Calu3 (cell line): ENCODE measurements at places on chromosomes 5 and 9.

DNA sequence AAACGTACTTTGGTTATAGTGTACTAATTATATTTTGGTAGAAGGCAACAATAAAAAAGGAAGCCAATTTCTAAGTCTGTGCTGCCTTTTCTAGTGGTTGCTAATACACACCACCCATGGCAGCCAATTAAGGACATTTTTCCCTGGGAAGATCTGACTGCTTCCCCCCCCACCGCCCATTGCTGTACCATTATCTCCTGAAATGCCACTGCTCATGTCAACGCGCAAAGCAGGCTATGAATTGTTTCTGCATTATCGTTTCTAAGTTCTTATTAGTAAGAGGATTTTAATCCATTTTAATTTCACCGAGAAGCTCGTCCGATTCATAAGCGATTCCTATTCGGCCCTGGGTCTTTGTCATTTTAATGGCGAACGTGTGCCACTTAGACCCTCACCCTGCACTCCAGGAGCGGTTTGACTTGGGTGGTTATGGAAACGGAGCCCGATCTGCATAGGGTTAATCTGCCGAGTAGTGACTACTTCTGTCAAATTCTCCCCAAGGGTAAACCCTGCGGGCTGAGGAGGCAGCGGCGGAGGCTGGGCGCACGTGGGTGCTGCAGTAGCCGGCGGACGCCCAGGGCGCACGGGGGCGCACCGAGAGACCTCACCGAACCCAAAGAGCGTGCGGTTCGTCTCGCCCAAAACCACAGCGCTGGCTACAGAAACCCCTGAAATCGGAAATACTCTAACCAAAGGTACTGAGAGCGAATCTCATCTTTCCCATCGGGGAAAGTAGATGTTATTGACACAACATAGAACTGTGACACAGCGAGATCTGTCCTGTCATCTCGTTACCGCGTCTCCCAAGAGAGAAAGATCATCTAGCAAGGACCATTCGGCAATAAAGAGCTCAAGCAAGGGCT, 55.8 kb upstream of the SHC3 start:
- H3K27ac ChIP-seq: no peak overlapping the region
- DNase-seq: peak; percentile 48
- no peaks in the 10 kb centered on the region for H3K4me1 ChIP-seq

GRCh38 chr9:79089054-79089560, 482.7 kb upstream of the TLE4 start:
- no peaks in the 10 kb centered on the region for H3K36me3 ChIP-seq
- H3K4me1 ChIP-seq: no peaks in the 10 kb centered on the region

GRCh38 chr5:102278231-102278630, 17.9 kb downstream of the SLCO4C1 start:
- H3K36me3 ChIP-seq: no peaks in the 10 kb centered on the region
- no peaks in the 10 kb centered on the region for H3K4me1 ChIP-seq
- no peak for DNase-seq
- H3K4me3 ChIP-seq: no peak overlapping the region

GRCh38 chr9:87725900-87726709, at the start of gene CTSL:
TSS of gene CTSL (plus strand) at chr9:87726119. CDS start at chr9:87727604, 1,485 bp downstream.
- peak within 1 kb of the TSS; percentile 87 for H3K27ac ChIP-seq
- peaks cover 12% of the 10 kb centered on the region for H3K36me3 ChIP-seq
- peaks cover 10% of the 10 kb centered on the region for H3K4me1 ChIP-seq
- DNase-seq: peak; percentile 70
- peaks cover 10% of the 10 kb centered on the region for H3K27me3 ChIP-seq

- no peak overlapping the region for H3K4me3 ChIP-seq
- H3K36me3 ChIP-seq: no peaks in the 10 kb centered on the region
- peaks cover 22% of the 10 kb centered on the region for H3K27me3 ChIP-seq
- no peak for DNase-seq
Measured at GRCh38 chr5:36089989-36090388, 23.3 kb upstream of the UGT3A2 start.

GRCh38 chr5:145587710-145588109, 247.4 kb downstream of the PRELID2 start:
- peak; percentile 50 for DNase-seq
- H3K27me3 ChIP-seq: no peaks in the 10 kb centered on the region
- peaks cover 41% of the 10 kb centered on the region for H3K4me1 ChIP-seq

DNA sequence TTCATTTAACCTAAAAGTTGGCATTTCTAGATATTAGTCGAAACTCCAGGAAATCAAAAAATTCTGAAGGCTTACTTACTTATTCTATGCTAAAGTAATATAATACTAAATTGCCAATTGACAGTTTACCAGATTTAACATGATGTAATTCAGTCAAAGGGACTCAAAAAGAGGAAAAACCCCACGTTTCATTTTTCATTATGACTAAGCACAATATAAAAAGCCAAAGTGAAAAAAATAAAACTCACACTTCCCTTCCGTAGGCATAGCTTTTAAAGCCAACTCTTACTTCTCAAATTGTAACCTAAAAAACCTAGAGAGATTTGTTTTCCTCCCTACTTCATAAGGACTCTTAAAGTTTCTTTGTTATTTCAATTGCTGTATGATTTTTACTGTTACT, 146.6 kb downstream of the RAPGEF6 start:
- peaks cover 14% of the 10 kb centered on the region for H3K36me3 ChIP-seq
- no peaks in the 10 kb centered on the region for H3K4me1 ChIP-seq
- no peaks in the 10 kb centered on the region for H3K27me3 ChIP-seq
- DNase-seq: no peak

- H3K36me3 ChIP-seq: no peaks in the 10 kb centered on the region
- DNase-seq: no peak
- peaks cover 12% of the 10 kb centered on the region for H3K27me3 ChIP-seq
- no peak overlapping the region for H3K27ac ChIP-seq
Measured at GRCh38 chr5:142661957-142662356, 23.9 kb downstream of the FGF1 start.

DNA sequence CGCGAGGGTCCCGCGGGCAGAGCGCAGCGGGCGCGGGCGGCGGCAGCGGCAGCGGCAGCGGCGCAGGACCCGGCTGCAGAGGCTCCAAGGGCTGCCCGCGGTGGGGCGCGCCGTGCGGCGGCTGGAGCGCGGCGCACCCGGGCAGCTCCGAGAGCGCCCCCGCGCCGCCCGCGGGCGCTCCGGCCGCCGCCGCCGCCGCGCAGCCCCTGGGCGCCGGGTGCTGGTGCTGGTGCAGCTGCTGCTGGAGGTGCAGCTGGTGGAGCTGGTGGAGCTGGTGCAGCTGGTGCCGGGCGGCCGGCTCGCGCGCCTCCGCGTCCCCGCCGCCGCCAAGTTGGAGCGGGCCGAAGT, 644 bp downstream of the IER5L start:
- peak overlapping the region; percentile 78 for H3K27ac ChIP-seq
- H3K4me3 ChIP-seq: peak overlapping the region; percentile 94
- peaks cover 31% of the 10 kb centered on the region for H3K4me1 ChIP-seq
- DNase-seq: no peak
- H3K36me3 ChIP-seq: peaks cover 70% of the 10 kb centered on the region

DNA sequence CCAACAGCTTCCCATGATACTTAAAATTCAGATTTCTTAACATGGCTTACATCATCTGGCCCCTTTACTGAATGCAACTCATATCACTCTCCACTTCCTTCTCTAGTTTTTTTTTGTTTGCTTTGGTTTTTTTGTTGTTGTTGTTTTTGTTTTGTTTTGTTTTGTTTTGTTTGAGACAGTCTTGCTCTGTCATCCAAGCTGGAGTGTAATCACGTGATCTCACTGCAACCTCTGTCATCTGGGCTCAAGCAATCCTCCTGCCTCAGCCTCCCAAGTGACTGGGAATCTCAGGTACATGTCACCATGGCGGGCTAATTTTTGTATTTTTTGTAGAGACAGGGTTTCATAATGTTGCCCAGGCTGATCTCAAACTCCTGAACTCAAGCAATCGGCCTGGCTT, 41.4 kb downstream of the CPLANE1 start:
- no peaks in the 10 kb centered on the region for H3K4me1 ChIP-seq
- H3K27ac ChIP-seq: no peak overlapping the region
- no peak for DNase-seq
- no peaks in the 10 kb centered on the region for H3K27me3 ChIP-seq
- H3K4me3 ChIP-seq: no peak overlapping the region

- no peak for DNase-seq
- peaks cover 4% of the 10 kb centered on the region for H3K36me3 ChIP-seq
- no peak within 1 kb of the TSS for H3K4me3 ChIP-seq
- H3K4me1 ChIP-seq: no peaks in the 10 kb centered on the region
- H3K27ac ChIP-seq: no peak within 1 kb of the TSS
Measured at GRCh38 chr5:2751592-2752021, at the start of gene IRX2. TSS of gene IRX2 (minus strand) at chr5:2751677. CDS start at chr5:2751413, 264 bp downstream.

- H3K27me3 ChIP-seq: no peaks in the 10 kb centered on the region
- no peak overlapping the region for H3K27ac ChIP-seq
- no peak overlapping the region for H3K4me3 ChIP-seq
Measured at GRCh38 chr5:149735066-149735465, 5.0 kb downstream of the PPARGC1B start.

- H3K27me3 ChIP-seq: no peaks in the 10 kb centered on the region
- DNase-seq: peak; percentile 47
- H3K4me3 ChIP-seq: no peak overlapping the region
- peak overlapping the region; percentile 8 for H3K27ac ChIP-seq
Measured at GRCh38 chr5:75463726-75464125, 47.7 kb downstream of the CERT1 start.

GRCh38 chr9:95508242-95508967, 8.4 kb downstream of the PTCH1 start:
- no peak for DNase-seq
- H3K4me1 ChIP-seq: peaks cover 9% of the 10 kb centered on the region
- H3K27me3 ChIP-seq: no peaks in the 10 kb centered on the region
- H3K4me3 ChIP-seq: peak overlapping the region; percentile 88

GRCh38 chr5:78638973-78639669, 9.5 kb downstream of the LHFPL2 start:
- no peaks in the 10 kb centered on the region for H3K27me3 ChIP-seq
- DNase-seq: no peak
- peak overlapping the region; percentile 57 for H3K27ac ChIP-seq
- peak overlapping the region; percentile 21 for H3K4me3 ChIP-seq
- H3K4me1 ChIP-seq: peaks cover 73% of the 10 kb centered on the region

DNA sequence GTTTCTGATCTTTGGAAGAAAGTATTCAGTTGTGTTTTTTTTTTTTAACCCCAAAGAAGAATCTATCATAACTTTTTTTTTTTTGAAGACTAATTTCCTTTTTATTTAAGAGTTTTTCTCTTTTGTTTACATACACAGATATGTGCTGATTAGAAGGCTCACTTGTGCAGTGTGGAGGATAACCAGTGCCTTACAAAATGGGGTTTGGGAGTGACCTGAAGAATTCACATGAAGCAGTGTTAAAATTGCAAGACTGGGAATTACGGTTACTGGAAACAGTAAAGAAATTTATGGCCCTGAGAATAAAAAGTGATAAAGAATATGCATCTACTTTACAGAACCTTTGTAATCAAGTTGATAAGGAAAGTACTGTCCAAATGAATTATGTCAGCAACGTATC, 50.3 kb downstream of the FER start:
- DNase-seq: no peak
- peaks cover 29% of the 10 kb centered on the region for H3K4me1 ChIP-seq
- no peak overlapping the region for H3K27ac ChIP-seq
- no peak overlapping the region for H3K4me3 ChIP-seq
- peaks cover 15% of the 10 kb centered on the region for H3K36me3 ChIP-seq
- no peaks in the 10 kb centered on the region for H3K27me3 ChIP-seq

- no peak for DNase-seq
- H3K4me3 ChIP-seq: no peak overlapping the region
- no peak overlapping the region for H3K27ac ChIP-seq
- H3K4me1 ChIP-seq: no peaks in the 10 kb centered on the region
- no peaks in the 10 kb centered on the region for H3K36me3 ChIP-seq
- H3K27me3 ChIP-seq: peaks cover 23% of the 10 kb centered on the region
Measured at GRCh38 chr5:32843531-32843895, 132.4 kb downstream of the NPR3 start.

- no peaks in the 10 kb centered on the region for H3K27me3 ChIP-seq
- no peak overlapping the region for H3K27ac ChIP-seq
- no peak overlapping the region for H3K4me3 ChIP-seq
- no peaks in the 10 kb centered on the region for H3K36me3 ChIP-seq
- DNase-seq: no peak
Measured at GRCh38 chr9:106127776-106128175, 433.4 kb downstream of the TMEM38B start.

- no peak for DNase-seq
- peaks cover 2% of the 10 kb centered on the region for H3K4me1 ChIP-seq
- H3K4me3 ChIP-seq: no peak overlapping the region
- no peaks in the 10 kb centered on the region for H3K36me3 ChIP-seq
Measured at GRCh38 chr5:53922508-53923498, 362.4 kb downstream of the NDUFS4 start.

DNA sequence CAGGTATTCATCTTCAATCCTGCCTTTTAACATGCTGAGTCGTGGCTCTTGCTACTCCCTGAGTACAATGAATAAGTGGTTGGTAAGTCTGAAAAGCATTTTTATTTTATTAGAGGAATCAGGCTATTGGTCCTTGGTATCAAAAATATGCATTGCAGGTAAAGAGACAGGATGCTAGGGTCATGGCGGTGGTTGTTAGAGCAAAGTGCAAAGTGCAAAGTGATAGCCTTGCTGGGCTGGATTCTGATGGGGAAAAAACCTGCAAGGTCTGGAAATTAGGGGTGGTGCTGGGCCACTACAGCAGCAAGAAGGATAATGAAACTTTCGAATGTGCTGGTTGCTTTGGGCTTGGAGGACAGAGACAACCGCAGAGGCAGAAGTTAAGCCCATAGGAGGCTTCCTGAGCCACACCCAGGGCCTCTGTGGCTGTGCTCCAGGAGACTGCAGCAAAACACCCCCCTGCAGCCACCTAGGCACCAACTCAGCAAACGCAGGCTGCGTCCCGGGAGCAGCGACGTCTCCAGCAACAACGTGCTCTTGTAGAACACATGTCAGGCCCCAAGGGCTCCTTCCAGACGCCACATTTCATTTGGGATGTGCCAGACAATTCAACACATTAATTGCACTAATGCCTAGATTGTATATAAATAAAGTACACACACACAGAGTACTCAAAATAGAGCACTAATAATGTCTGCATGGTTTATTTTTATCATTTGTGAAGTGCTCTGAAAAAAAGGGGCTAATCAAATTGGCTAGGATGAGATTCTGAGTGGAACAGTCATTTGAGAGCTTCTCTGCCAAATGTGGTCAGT, 149.8 kb upstream of the RAPGEF1 start:
- no peaks in the 10 kb centered on the region for H3K36me3 ChIP-seq
- no peaks in the 10 kb centered on the region for H3K4me1 ChIP-seq
- no peak overlapping the region for H3K27ac ChIP-seq
- H3K4me3 ChIP-seq: no peak overlapping the region
- no peak for DNase-seq
